Cardiac muscle cell (in vitro differentiated cells and primary cell): ENCODE measurements at places on chromosomes 4 and X. TPM values are rescaled to one million over a fixed set of nuclear protein-coding genes. Genes with fewer than 3 reads are reported as not detected.

GRCh38 chr4:167897116-167897515 is 195.2 kb upstream of the ANXA10 start:
- DNase-seq, result peak; percentile 79

The RXFP1 gene
- not detected in 2 replicates for total RNA-seq

GRCh38 chr4:40548256-40548655 is 81.4 kb downstream of the RBM47 start:
- DNase-seq, result no peak

The GC gene
- 0.21 and 0.49 TPM in 2 replicates for total RNA-seq

- DNase-seq, result no peak
Observed at GRCh38 chr4:159422019-159422418, 319.1 kb downstream of the RAPGEF2 start.

- no peak for DNase-seq
Observed at GRCh38 chr4:71538528-71538927, 199.7 kb downstream of the SLC4A4 start.

DNA sequence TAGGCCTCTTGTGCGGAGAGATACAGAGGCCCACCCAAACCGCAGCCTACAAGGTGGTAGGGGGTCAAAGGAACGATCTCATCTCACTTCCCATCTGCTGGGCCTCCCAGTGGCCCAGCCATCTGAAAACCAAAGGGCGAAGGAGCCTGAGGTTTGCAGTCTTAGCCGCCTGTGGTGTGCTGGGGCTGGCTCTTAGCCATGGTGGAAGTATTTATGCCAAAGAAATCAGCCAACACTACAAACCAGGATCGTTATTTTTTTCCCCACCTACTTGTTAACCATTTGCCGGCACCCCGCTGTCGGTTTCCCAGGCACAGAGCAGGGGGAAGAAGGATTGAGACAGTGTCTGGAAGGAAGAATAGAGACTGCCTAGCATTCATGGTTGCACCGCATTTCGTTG is 30.9 kb upstream of the CDKL5 start:
- DNase-seq, result no peak

DNA sequence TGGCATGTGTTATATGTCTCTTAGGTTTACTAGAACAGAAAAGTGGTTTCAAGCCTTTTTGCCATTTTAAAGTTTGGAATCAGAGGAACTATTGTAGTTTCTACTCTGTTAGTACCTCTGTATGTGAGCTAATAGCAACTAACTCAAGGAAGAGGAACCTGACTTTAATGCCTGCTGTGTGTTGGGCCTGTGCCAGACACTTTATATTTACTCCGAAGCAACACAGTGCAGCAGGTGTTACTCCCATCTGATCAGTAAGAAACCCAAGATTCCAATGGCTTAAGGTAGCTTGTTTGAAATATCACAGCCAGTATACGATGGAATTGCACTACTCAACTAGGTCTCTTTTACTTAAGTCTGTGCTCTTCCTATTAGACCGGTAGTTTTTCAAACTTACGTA is 79.2 kb downstream of the USP9X start:
- no peak for DNase-seq

The HERC3 gene
- 25.6 and 29.4 TPM in 2 replicates for total RNA-seq

The PWWP3B gene
- total RNA-seq, result 20.9 and 25.3 TPM in 2 replicates

DNA sequence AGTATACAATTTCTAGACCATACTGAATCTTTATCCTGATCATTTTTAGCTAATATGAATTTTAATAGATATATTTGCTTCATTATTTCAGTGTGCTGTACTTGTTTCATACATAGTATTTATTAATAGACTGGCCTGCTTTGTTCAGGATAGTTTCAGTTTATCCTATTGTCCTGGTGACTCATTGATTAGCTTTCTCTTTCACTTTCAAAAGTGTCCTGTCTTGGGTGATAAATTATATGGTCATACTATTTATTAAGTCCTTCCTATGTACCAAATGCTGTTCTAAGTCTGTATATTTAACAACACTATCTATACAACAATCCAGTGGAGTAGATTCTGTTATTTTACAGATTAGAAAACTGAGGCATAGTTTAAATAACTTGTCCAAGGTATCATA is 153.8 kb upstream of the RAPGEF2 start:
- DNase-seq, result peak; percentile 31

GRCh38 chr4:169485791-169486742 is 126.3 kb downstream of the NEK1 start:
- peak; percentile 73 for DNase-seq

GRCh38 chr4:144572660-144573059 is 73.3 kb upstream of the HHIP start:
- DNase-seq, result no peak

The TAF7L gene
- not detected in 2 replicates for total RNA-seq

The ADRA2C gene
- 8.5 and 11.4 TPM in 2 replicates for total RNA-seq

The PCYT1B gene
- 37.4 and 41.1 TPM in 2 replicates for total RNA-seq

DNA sequence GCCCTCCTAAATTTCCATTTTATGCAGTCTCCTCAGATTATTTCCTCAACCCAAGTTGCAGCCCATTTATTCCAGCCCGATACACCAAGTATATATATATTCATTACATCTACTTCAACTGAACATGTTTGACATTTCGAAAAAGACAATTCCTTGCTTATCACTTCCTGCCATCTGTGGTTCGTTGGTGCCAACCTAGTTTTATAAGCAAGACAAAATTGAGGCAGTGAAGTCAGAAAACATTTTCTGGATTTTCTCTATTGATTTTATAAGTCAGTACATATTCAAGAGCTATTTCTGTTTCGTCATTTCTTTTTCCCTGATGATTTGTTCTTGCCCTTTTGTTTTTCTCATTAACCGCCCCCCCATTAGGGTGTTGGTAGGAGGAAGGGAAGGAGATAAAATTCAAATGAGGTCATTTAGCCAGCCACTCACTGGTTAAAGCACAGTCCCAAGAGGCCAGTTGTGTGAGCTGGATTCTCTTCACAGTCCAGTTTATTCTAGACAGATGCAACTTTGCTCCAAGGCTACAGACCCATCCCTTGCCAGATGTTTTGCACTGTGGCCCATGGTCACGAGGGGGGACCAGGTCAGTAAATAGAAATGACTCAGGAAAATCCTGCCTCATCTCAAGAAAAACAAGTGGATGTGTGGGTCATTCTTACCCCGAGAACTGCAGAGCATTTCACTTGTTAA is 20.3 kb upstream of the VEGFD start:
- DNase-seq, result peak; percentile 59

The ZNF185 gene
- 10.3 and 11.7 TPM in 2 replicates for total RNA-seq

DNA sequence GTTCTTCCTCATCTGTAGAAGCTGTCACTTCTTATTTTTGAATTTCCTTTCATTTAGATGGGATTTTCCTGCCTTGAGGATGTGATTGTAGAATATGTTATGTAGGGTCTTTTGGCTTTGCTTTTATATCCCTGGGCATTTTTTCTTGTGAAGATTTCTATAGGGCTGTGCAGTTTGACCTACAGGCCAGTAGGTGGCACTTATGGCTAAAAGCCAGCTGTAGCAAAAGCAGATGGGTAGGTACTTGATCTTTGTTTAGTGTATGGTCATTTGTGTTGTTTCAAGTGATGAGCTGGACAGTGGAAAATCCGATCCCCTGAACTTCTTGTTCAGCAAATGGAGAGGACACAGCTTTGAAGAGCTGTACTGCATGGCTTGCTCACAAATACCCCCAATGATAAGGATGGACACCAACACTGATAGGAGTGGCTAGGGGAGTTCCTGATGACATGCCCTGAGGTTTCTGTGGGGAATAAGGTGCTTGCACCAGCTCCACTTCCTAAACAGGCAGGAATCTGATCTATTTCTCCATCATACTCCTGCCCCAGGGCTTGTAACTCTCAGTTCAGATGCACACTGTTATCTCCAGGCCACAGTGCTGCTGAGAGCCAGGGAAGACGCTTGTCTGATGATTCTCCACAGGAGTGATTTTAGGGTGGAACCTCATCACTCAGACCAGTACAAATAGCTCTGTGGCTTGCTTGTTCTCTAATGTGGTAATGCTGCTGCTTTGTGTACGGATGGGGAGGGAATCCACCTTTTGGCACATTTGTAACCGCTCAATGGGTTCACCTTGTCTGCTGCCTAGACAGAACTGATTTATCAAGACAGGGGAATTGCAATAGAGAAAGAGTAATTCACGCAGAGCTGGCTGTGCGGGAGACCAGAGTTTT is 417.1 kb upstream of the MAGEB16 start:
- peak; percentile 26 for DNase-seq

The CLGN gene
- 9.1 and 15.1 TPM in 2 replicates for total RNA-seq

The MMRN1 gene
- 0.27 and 1.3 TPM in 2 replicates for total RNA-seq

The SSX4B gene
- total RNA-seq, result not detected in 2 replicates
